NCI-H2107 (cell line): ENCODE measurements at places on chromosomes 5 and 9.

DNA sequence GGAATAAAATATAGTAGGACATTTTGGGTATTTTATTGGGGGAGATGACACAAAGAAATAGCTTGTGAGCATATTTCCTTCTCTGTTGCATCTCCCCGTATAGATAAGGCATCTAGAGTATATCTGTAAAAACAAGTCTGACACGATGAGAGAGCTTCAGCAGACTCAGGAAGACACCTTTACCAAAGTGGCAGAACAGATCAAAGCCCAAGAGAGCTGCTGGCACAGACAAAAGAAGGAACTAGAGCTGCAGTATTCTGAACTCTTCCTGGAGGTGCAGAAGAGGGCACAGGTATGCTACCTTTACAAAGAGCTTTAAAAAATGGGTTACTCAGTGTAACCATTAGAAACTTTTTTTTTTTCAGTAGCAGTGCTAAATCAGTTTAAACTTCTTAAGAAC is 176.7 kb downstream of the CCDC171 start:
- no peak for DNase-seq

GRCh38 chr5:150801117-150801927 is 22.8 kb downstream of the SMIM3 start:
- DNase-seq: no peak

DNA sequence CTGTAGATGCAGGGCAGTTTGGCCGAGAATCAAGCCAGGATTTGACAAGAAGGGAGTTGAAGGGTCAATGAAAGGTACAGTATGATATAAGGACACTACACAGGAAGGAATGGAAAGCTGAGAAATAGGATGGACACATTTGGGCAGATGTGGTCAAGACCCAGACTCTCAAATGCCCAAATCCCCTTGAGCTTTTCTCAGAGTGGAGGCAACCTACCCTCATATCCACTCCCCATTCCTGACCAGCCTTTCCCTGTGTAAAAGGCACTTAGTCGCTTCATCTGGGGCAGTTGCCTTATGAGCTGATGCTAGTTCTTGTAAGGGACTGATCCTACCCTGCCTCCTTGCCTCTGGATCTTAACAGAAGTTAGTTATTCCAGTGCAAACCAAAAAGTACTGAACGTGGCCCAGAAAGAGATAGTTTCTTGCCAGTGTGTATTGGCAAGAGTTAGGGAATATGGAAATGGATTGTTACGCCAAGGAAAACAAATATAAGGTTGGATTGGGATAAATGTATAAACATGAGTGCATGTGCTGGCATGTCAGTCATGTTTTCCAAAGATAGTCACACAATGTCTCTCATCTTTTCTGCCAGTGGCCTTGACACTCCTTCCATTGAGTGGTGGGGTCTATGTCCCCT is 4.1 kb upstream of the MCCC2 start:
- DNase-seq: no peak

DNA sequence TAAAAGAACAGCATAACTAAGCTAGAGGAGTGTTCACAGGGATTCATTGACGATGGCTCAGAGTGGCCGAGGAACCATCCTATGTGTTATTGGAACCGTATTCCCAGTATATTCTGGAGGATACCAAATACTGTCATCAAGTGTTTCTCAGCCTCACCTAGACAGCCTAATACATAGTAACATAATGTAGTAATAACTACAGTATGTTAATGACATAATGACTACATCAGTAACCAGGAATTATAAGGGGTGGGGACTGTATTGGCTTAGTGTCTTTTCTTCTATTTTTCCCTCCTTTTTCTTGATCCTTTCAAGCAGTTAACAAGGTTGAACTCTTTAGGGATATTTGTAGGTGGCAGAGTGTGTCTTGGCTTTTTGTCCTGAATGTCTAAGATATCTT is 26.6 kb upstream of the C9 start:
- no peak for DNase-seq

DNA sequence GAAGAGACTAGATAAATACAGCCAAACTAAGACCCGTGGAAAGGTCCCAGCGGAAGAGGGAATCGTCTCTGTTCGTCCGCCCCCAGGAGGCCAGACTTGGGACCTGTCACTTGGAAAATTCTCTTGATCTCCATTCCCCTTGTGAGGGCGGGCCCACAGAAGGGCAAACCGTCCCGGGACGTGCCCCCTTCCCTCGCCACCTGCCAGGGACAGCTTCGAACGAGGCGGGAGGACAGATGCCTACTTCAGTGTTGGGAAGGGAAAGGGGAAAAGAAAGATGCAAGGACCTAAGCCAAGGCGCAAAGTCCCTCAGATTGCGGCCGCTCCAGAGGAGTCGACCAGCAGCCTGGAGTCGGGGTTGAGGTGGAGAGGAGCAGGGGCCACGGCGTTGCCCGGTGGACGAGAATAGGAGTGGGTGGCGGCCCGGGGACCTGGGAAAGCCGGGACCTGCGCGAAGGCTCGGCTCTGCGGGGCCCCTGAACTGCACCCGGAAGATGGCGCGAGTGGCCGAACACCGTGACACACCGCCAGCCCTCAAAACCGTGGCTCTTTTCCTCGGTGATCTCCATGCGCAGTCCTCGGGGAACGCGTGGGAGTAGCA is 4.4 kb upstream of the EBF1 start:
- DNase-seq: no peak

GRCh38 chr5:170896779-170897178 is 35.0 kb downstream of the RANBP17 start:
- DNase-seq: no peak

- peak; percentile 15 for DNase-seq
Observed at GRCh38 chr9:120856700-120857099, 14.0 kb upstream of the PSMD5 start.

DNA sequence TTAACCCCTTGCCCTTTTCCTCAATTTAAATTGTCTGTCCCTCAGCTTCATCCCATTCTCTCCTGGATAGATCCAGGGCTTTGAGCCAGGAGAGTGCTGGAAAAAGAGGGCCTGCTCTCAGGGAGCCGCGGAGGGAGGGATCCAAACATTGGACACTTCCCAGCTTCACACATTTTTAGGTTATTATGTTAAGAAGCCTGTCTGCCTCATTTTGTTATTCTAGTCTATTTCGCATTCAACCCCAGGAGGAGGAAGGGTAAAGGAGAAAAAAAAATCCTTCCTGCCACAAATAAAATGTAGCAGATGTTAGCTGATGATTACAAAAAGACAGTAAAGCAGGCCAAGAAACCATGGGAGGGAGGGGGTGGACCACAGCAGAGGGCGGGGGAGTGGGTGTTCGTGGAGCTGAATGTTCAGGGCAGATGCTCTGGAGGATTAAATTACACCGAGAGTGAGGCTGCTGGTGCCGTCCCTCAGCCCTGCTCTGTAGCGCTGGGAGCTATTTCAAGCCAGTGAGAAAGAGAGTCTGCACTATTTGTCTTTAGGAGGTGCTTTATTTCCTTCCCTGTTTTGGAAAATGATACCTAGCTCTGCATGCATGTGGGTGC is 60.6 kb upstream of the ZFR start:
- peak; percentile 86 for DNase-seq

- peak; percentile 49 for DNase-seq
Observed at GRCh38 chr5:58582803-58583491, at the start of gene RAB3C. Gene RAB3C, plus strand, starts transcription at chr5:58583075. Its CDS starts 134 bp downstream, at chr5:58583209.

GRCh38 chr5:83377131-83377865 is 94.2 kb upstream of the VCAN start:
- no peak for DNase-seq

DNA sequence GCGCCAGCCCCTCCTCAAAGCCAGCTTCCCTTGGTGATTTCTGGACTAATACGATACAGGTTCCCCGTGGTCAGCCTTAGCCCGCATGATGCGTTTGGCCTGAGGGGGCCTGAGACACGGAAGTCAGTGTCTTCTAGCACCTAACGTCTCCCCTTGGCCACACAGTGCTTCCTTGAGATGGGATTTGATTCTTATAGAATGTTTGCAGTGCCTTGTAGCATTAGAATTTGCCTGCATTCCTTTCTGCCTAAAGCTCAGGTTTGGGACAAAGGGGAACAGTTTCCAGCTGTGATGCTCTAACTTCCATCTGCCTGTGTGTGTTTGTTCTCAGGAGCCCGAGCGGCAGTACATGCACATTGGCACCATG is 34.4 kb downstream of the CFAP90 start:
- no peak for DNase-seq
